Endothelial cell (in vitro differentiated cells): ENCODE measurements at places on chromosomes 12 and 14.

DNA sequence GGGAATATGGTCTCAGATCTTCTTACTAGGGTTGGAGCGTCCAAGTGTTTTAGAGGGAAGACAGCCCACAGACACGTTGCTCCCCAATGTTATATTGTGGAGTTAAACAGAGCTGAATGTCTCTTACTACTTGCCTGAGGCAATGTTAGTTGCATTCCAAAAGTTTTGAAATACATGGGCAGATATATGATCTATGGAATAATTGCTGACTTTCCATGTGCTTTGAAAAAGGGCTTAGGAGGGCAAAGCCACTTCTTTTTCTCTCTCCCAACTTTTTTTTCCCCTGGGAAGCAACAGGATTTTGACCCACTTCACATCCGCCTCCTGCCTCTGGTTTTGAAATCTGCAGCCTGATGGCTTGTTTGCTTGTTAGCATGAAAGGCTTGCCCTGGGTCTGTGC lies 33.7 kb upstream of the PAX9 start:
- DNase-seq = no peak

- DNase-seq = no peak
These were observed 660.8 kb downstream of the TMEM121 start for GRCh38 chr14:106187216-106187615.

GRCh38 chr12:120688527-120689071 lies 1.6 kb downstream of the MLEC start:
- no peak for DNase-seq

GRCh38 chr14:106845286-106846087 lies 1319.1 kb downstream of the TMEM121 start:
- DNase-seq = no peak

GRCh38 chr14:100678469-100678828 lies 48.2 kb upstream of the DLK1 start:
- no peak for DNase-seq

DNA sequence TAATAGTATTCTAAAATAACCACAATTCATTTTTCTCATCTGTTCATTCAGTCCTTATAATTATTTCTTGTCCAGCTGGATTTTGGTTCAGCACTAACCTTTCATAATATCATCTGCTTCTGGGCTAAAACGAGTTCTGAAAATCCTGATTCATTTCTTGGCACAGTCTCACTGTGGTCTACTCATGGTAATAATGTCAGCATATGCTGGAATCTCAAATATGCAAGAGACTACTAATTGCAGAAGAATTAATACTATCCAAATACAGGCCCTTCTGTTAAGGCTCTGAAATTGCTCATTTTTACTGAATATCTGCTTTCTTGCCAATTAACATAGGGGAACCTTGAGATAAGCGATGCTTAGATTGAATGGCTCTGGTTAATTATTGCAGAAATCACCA lies 597.1 kb downstream of the RPL10L start:
- no peak for DNase-seq
